ENCODE measurements at places on chromosomes 3 and 15.

- DNase-seq = no peak
Measured at GRCh38 chr15:84714821-84715220, 1.1 kb downstream of the SEC11A start.

DNA sequence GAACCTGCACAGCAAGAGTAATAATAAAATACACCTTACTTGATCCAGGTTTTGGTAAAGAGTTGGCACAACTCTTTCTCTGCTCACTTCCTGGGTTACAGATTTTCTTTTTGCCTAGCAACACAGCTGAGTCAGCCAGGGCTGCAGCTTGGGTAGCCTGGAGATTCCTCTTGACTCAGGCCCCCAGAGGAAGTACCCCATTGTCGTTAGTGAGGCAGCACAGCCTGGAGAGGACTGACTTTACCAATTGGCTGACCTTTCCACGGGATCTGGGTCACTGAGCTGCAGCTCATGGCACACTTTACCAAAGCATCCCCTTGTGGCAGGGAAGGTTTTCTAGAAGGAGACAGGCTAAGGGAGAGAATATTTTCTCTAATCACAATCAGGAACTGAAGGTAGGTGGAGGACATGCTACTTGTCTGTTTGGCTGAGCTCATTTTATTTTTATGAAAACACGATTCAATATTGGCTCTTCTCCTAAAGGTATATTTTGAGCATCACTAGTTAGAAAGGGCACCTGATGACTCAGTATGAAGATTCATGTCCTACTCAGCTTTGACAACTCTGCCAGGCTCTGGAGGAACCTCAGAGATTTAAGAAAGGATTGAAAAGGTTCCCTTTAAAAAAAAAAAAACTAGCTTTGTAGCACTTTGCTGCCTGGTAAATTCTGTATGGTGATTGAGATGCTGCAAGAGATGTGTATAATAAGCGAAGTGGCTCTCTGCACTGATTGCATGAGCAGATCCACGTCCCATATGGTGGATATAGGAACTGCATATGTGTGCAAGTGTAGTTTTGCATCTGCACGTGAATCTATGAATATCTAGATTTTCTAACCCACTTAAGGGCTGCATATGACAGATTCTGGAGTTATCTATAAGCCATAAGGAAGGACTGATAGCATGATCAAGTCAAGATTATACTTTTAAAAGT, 124.8 kb downstream of the CHDH start:
- no peak for DNase-seq

GRCh38 chr15:59818336-59818735, 129.2 kb upstream of the BNIP2 start:
- DNase-seq = no peak

- DNase-seq = no peak
Measured at GRCh38 chr3:14481646-14482036, 58.5 kb downstream of the GRIP2 start.

GRCh38 chr3:20336572-20336971, 150.6 kb upstream of the SGO1 start:
- no peak for DNase-seq
